ENCODE measurements at places on chromosomes 7 and 10.

- DNase-seq = peak; percentile 42
Measured at GRCh38 chr10:62818426-62819011, 2.4 kb upstream of the EGR2 start.

DNA sequence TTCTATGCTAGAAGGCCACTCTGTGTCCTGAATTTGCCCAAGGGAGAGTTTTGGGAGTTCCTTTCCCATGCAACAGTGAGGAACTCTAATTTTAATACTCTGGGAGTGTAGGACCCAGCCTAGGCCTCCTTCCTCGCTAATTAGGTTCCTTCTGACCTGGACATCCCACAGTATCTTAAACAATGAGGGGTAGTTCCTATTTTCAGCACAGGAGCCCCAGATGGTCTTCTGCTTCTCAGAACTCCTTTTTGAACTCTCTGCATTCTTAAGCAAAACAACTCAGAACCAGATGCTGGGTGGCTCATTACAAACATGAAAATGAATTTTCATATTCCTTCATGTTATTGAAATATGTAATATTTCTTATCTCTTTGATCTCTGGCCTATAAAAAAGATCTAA is 116.9 kb downstream of the LRMDA start:
- no peak for DNase-seq

DNA sequence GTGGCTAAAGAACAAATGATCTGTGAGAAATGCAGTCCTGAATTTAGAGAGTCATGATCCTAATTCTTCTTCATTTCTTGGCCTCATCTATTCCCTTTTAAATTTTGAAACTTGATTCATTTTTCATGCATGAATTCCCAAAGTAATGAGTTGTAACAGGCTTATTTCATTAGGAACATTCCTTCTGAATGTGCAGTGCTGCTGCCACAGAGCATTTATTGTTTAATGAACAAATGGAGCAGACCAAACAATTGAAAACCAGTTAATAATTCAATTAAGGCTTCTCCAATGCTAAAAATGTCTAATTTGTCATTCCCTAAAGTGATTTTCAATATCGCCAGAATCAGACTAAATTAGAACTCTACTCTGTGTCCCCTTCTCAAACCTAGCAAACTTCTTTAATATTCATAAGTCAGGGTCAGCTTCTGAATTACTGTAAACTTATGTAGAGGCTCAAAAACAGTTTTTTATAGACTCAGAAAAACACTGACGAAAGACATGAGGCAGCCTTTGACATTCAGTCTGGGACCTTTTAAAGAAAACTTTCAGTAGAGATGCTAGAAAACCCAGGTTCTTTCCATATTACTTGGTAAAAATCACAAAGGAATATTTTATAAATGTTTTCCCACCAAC is 14.5 kb downstream of the LSMEM1 start:
- no peak for DNase-seq

DNA sequence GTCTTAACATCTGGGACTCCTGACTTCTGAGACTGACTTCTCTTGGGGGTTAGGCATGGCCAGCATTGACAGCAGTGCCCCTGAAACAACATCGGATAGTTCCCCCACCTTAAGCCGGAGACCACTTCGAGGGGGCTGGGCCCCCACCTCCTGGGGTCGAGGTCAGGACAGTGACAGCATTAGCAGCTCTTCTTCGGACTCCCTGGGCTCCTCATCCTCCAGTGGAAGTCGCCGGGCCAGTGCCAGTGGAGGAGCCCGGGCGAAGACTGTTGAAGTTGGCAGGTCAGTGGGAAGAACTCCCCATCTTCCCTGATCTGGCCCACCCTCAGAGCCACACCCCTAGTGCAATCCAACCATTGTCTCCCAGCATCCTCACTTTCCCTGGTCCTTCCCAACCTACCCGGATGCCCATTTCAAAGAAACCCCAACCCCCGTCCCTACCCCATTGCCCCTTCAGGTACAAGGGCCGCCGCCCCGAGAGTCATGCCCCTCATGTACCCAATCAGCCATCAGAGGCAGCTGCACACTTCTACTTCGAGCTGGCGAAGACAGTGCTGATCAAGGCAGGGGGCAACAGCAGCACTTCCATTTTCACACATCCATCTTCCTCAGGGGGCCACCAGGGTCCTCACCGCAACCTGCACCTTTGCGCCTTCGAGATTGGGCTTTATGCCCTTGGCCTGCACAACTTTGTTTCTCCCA is 12.1 kb downstream of the ZSWIM8 start:
- DNase-seq = no peak

GRCh38 chr7:133775201-133775600 is 351.9 kb upstream of the LRGUK start:
- no peak for DNase-seq

- DNase-seq = no peak
Measured at GRCh38 chr7:108382932-108383331, 73.3 kb downstream of the NRCAM start.

- no peak for DNase-seq
Measured at GRCh38 chr7:104286839-104287238, 41.6 kb upstream of the LHFPL3 start.

GRCh38 chr7:83835424-83835823 is 186.5 kb upstream of the SEMA3E start:
- no peak for DNase-seq

GRCh38 chr10:4450981-4451908 is 374.8 kb upstream of the AKR1E2 start:
- DNase-seq = no peak

DNA sequence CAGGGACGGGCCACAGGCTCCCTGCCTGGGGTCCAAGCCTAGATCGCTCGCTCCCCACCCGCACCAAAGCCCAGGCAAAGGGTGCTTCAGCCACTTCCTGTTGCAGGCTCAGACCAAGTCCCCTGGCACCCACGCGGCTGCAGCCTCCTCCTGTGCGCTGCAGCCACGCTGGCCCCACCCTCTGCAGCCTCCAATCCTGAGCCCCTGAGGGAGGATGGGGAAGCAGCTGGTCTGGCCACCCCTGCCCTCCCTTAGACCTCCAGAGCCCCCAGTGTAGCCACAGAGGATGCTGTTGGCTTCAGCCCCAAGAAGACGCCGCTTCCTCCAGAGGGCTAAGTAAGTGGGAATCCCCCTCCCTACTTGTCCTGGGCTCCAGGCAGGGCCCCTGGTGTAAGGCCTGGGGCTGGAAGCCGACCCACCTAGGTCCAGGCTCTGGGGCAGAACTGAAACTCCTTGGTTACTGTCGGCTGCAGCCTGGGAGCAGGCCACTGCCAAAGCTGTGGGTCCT is 9.4 kb downstream of the LIMK1 start:
- DNase-seq = no peak

DNA sequence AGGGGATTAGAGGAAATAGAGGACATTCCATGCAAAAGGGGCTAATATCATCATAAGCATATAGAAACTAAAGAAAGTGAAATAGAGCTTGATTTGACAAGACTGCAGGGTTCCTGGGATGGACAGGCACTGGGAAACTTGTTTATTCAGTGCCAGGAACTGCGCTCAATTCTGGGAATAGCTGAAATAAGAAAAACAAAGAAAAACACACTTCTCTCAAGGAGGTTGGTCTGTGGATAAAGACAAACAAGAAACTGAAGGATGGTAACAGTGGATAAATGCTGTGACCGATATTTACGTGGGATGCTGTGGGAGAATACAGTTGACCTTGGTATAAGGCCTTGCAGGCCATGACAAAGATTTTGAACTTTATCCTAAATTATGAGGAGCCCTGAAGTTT is 40.9 kb upstream of the ANLN start:
- DNase-seq = no peak

- no peak for DNase-seq
Measured at GRCh38 chr10:105398202-105398601, 757.1 kb downstream of the SORCS3 start.

DNA sequence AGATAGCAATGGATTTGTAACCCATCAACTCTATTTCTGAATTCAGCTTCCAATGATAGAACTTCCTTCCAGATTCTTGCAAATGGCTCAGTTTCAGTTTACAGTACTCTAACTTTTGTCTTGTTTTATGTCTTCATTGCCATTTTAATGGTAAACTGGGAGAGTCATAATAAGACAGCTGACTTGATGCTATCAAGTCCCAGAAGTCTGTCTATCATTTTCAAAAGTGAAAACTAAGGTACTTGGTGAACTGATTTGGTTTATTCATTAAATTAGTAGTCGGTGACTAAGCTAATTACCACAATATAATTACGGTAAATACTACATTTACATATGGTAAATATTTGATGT is 25.0 kb downstream of the RTKN2 start:
- DNase-seq = no peak

GRCh38 chr10:15237351-15237750 is 68.9 kb upstream of the NMT2 start:
- DNase-seq = no peak

DNA sequence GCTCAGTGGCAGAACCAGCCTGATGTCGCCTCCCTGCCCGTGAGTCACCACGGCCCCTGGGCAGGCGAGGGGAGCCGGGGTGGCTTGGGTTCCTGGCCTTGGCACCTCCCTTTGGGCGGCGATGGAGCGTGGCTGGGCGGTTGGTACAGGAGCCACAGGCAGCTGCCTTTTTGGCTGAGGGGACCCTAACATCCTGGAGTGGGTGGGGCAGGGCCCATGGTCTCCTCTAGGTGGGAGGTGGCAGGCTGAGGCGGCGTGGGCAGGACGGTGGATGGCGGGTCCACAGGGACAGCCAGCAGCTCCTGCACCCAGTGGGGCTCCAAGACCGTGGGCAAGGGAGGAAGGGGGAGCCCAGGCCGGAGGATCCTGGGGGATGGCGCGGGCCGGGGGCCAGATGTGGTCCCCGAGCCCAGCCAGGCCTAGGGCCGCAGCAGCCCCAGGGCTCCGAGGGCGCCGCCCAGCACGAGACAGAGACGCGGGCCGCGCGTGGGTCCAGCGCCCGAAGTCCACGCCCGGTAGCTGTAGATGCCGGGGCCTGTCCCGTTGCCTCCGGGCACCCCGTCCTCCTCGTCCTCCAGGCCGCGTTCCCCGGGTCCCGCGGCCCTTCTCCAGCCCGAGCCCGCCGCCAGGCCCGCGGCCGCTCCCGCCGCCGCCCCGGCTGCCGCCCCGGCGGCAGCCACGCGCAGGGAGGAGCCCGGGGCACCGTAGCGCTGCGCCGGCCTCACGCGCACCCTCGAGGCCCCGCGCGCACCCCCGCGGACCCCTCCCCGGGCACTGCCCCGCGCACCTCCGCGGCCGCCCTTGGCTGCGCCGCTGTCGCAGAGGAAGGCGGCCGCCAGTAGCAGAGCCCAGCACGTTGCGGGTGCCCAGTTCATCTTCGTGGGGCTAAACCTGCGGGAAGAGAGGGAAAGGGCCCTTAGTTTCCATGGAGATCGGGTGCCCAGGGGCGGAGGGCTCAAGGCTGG is 1.3 kb downstream of the SPRN start:
- DNase-seq = no peak

DNA sequence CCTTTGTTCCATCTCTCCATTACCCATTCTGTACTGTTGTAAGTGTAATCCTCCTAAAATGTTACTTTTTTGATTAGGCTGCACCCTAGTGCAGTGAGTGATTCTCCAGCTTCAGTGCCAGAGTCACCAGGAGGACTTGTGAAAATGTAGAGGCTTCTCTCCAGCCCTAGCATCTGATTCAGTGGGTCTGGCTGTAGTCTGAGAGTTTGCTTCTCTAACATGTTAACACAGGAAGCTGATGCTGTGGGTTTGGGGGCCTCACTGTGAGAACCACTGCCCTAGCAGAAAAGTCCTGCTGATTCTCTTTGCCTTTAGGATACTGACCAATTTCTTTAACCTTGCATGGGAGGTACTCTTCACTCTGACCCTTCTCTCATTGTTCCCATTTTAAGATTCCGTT is 24.4 kb downstream of the CSGALNACT2 start:
- DNase-seq = no peak

DNA sequence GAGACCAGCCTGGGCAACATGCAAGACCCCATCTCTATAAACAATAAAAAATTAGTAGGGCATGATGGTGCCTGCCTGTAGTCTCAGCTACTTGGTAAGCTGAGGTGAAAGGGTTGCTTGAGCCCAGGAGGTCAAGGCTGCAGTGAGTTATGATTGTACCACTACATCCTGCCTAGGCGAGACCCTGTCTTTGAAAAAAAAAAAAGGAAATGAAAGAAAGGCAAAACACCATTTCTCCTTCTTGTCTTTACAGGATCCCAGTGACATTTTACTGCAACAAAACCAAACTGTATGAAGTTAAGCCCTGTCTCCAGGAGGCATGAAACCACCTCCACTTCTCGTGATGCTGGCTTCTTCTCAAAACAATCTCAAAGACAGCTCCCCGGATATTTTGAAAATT is 29.9 kb upstream of the PBLD start:
- no peak for DNase-seq

GRCh38 chr7:105621617-105622016 is 40.3 kb upstream of the EFCAB10 start:
- DNase-seq = no peak

DNA sequence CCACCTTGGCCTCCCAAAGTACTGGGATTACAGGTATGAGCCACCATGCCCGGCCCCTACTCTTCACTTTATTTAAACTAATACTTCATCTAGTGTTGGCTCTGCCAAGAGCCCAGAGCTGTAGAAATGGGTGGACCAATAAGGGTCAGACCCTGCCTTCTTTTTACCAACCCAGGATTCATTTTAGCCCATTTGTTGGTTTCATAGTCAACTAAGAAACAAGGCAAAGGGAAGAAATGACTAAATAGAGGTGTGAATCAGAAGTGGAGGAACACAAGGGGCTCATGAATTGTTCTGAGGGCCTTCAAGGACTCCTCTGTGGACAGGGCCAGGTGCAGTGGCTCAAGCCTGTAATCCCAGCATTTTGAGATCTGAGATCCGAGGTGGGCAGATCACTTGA is 1.1 kb downstream of the ANKRD2 start:
- no peak for DNase-seq

- no peak for DNase-seq
Measured at GRCh38 chr7:40306596-40306995, 171.8 kb downstream of the SUGCT start.

DNA sequence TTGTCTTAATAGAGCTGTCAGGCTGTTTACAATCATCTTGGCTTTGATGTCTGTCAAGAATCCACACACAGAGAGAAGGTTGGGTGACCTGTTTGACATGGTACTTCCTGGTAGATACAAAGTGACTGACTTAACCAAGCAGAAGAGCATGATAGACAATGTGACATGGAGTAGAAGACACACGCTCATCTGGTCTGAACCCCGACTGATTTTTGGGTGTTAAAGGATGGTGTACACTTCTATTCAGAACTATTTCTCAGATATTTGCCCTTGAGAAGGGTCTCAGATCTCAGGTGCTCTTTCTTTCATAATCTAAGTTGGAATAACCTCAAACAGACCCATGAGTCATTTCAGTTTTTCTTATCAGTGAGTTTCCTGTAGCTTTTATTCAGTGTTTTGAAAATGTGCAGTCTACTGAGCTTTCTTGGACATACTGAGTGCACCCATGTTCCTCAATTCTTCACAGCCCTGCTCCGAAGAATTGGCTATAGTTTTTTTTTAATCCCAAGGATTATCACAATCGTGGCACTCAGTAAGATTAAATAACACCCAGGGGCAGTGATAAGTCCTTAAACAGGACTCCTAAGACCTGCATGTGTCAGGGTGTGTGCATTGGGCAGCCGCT is 46.4 kb upstream of the NXPH1 start:
- no peak for DNase-seq

GRCh38 chr7:138483531-138483930 is 23.5 kb downstream of the TRIM24 start:
- DNase-seq = no peak
